CD8-positive, alpha-beta T cell (primary cell): ENCODE measurements at places on chromosomes 5 and 9.

DNA sequence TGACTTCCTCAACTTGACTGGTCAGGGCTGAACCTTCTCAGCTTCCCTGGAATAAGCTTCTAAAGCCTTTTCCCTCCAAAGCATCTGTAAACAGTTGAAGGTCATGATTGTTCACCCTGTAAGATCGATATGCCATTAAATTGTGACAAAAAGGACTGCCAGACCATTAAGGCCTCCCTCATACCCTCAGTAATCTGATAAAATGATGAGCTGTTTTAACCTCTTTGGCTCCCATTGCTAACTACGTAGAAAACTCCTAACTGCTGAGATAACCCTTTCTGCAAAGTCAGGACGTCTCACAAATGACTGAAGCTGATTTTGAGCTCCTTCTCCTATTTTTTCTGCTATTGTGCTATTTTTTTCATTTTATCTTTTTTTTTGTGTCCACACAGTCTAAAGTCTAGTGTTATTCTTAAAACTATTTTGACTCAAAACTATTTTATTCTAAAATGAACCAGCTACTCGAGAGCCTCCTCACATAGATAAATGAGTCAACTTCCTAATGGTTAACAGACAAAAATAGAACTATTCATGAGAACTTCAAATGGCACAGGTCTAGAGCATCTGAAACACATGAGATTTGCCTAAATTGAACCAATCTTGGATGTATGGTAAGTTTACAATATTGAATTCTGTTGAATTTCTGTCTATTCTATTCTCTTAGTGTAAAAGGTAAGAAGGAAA is 395.6 kb upstream of the TLE4 start:
- no peak for DNase-seq

- DNase-seq = no peak
These were observed 72.5 kb upstream of the SLC1A1 start for GRCh38 chr9:4417578-4418325.

GRCh38 chr5:114018186-114018585 is 343.7 kb upstream of the KCNN2 start:
- DNase-seq = no peak

DNA sequence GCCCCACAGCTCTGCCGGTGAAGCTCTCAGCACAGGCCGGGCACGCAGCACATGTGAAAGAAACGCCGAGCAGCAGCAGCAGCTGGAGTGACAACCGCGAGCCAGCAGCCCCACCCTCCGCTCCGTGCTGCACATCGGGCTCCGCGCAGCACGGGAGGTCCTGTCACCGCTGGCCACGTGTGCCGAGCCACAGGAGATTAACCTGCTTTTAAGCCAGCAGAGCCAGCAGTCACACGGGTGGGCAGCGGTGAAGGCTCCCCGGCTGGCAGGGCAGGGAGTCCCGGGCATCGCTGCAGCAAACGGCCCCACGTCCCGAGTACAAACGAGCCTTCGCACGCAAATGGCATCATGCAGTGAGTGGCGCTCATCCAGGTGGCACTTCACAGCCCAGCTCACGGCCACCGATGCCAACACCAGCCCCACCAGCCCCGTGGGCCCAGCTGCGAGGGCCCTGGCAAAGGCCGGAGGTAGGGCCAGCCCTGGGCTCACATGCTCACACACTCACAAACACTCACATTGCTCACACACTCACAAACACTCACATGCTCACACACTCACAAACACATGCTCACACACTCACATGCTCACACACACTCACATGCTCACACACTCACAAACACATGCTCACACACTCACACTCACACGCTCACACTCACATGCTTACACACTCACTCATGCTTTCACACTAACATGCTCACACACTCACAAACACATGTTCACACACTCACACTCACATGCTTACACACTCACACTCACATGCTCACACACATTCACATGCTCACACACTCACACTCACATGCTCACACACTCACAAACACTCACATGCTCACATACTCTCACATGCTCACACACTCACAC is 11.1 kb downstream of the CCDC187 start:
- DNase-seq = no peak

GRCh38 chr5:144048259-144048856 is 122.1 kb downstream of the YIPF5 start:
- no peak for DNase-seq

- DNase-seq = no peak
These were observed 1366.4 kb upstream of the NUDT12 start for GRCh38 chr5:104928906-104929520.
